ENCODE measurements at places on chromosomes 13 and 19. TPM values are rescaled to one million over a fixed set of nuclear protein-coding genes. Genes with fewer than 3 reads are reported as not detected.

DNA sequence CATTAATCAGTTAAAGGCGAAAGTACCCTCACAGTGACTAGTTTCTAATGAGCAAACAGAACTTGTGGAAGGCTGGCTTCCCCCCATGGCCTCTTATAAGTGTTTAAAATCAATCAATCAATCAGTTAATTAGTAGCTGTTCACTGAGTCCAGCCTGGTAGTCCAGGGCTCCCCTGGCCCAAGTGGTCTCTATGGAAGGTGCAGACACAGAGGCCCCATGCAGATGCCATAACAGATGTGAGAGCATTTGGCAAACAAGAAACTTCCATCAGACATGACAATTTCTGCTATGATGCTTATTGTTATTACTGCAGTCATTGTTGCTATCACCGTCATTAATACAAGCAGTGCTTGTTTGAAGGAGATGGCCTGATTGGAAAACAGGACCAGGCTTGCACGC is 179.0 kb upstream of the TSHZ3 start:
- DNase-seq = no peak

SIAH3 gene
- not detected for total RNA-seq

DNA sequence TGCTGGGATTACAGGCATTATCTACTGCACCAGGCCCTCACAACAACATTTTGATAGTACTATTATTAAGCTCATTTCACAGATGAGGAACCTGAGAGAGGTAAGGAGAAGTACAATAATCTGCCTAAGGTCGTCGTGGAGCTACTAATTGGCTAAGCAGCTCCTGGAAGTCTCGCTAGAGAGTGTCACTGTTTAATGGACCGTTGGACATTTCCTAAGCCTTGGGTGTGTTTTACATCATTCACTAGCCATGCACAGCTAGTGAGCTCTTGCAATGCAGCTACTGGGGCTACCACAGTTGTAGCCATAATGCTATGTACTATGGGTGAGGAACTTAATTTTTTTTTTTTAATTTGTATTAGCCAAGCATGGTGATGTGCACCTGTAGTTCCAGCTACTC is 34.0 kb upstream of the OR1M1 start:
- DNase-seq = no peak

DNA sequence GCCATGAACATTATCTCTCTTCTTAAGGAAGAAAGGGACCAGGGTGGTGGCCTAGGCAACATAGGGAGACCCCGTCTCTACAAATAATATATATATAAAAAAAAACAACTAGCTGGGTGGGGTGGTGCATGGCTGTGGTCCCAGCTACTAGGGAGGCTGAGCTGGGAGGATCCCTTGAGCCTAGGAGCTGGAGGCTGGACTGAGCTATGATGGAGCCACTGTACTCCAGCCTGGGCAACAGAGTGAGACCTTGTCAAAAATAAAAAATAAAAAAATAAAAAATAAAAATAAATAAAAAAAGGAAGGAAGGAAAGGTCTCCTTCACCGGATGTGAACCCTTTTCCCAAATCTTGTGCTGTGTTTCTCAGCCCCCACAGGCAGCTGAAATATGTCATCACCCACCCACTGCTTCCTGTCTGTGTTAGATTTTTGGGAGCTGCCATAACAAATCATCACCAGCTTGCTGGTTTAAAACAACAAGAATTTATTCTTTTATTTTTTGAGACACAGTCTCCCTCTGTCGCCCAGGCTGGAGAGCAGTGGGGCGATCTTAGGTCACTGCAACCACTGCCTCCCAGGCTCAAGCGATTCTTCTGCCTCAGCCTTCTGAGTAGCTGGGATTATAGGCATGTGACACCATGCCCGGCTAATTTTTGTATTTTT is 9.5 kb upstream of the TSPAN16 start:
- peak; percentile 11 for DNase-seq

GRCh38 chr19:18424890-18425514 is 5.8 kb downstream of the SSBP4 start:
- no peak for DNase-seq

SH3GL1 gene
- 116 TPM for total RNA-seq

- DNase-seq = no peak
Measured at GRCh38 chr19:2561895-2562294, 86.0 kb downstream of the GADD45B start.

DNA sequence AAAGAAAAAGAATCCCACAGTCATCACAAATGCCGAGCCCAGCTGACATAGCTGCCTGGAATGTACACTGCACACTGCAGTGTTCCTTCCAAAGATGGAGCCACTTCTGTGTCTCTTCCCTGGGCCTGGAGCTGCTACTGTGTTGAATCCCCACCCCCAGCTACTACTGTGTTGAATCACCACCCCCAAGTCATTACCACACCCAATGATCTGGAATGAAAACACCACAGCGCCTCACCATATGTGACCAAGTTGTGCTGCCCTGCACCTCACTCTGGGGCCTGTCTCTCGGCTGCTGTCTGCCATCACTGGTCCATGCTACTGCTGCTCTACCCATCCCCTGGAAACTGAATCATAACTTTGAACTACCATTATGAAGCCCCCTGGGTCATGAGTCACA is 861.2 kb downstream of the UQCRFS1 start:
- DNase-seq = no peak

- DNase-seq = no peak
Measured at GRCh38 chr13:113897966-113898365, 34.1 kb upstream of the GAS6 start.

NLRP4 gene
- not detected for total RNA-seq

DNA sequence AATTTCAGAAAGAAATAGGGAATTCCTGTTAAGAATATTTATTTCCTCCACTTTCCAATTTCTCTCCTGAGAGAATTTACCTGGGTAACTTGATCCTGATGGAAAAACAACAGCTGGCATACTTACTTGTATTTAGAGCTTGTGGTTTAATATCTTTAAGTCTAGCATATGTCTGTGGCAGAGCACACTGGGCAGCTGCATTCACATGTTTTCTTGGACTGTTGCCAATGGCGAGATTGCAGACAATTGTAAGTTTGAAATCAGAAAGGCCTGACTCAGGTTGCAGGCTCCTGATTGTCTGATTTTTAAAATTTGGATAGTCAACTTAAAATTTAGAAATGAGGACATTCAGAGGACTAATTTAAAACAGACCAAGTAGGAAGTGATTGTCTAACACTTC is 66.9 kb downstream of the NHLRC3 start:
- DNase-seq = no peak

GRCh38 chr19:44055870-44056269 is 4.0 kb downstream of the ZNF223 start:
- DNase-seq = no peak

DNA sequence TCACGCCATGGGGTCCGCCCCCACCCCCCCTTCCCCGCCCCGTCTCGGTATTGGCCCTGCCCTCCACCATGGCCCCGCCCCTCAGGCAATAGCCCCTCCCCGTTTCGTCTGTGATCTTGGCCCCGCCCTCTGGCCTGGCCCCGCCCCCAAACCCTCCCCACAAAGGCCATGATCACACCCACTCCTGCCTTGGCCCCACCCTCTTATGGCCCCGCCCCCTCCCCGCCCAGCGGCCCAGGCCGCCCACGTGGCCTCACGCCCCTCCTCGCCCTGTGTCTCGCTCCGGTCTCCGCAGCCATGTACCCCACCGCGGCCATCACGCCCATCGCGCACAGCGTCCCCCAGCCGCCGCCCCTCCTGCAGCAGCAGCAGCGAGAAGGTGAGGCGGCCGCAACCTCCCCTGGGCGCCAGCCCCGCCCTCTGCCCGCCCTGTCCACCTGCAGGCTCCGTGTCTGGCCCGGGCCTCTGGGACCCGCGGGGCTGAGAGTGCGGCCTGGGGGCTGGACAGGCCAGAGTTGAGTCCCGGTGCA is 61.3 kb downstream of the CELF5 start:
- DNase-seq = no peak

- peak; percentile 58 for DNase-seq
Measured at GRCh38 chr13:36420437-36420891, 11.8 kb upstream of the CCNA1 start.

- no peak for DNase-seq
Measured at GRCh38 chr13:94227255-94227879, 252.1 kb downstream of the DCT start.

CACNA1A gene
- 1.2 TPM for total RNA-seq

SHFL gene
- total RNA-seq = 20.7 TPM

GRCh38 chr13:88764103-88764502 is 1092.9 kb downstream of the SLITRK5 start:
- no peak for DNase-seq

PCP2 gene
- not detected for total RNA-seq

DNA sequence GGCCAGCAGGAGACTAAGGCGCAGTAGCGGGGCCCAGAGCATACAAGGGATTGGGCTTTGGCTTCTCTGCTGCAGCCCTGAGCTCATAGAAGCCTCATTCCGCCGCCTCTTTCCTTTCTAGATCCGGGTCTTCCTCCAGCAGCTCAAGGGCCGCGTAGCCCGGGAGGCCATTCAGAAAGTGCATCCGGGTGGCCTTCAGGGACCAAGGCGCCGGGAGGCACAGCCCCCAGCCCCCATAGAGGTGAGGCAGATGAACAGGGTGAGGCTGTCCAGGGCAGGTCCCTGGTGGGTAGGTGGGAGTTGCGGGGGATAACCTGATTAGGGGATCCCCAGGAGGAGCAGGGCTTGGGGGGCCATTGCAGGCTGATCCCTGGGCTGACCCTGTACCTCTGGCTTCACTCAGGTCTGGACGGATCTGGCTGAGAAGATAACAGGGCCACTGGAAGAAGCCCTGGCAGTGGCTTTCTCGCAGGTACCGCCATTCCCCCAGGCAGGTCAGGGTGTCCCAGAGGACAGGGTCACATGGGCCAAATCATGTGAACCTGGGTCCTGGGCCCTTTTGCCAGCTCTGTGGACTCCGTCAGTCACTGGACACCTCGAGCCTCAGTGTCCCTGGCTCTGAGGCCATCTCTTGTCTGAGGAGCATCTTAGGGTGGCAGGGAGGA is 1.3 kb downstream of the SNAPC2 start:
- DNase-seq = no peak

GRCh38 chr19:38321646-38322196 is 2.1 kb downstream of the KCNK6 start:
- no peak for DNase-seq

CRX gene
- not detected for total RNA-seq

- DNase-seq = no peak
Measured at GRCh38 chr13:23651887-23652286, 81.7 kb downstream of the TNFRSF19 start.

CASP14 gene
- total RNA-seq = not detected

GRCh38 chr19:17340302-17340870 is 3.0 kb downstream of the GTPBP3 start:
- DNase-seq = no peak

DNA sequence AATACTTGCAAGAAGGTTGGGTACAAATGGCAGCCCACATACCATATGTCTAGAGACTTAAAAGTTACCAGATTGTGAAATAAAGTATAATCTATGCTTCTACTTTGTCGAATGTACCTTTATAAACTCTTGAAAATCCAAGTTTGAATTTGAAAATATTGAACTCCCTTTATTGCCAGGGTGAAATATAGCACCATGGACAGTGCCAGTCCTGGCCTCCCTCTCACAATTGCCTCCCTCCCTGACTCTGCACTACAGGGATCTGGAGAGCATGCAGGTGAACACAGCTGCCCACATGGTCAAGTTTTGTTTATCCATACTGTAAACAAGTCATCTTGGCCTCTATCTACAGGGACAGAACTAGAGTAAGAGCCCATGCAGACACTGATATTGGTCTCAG is 394.1 kb upstream of the SLITRK6 start:
- no peak for DNase-seq

SERTM1 gene
- total RNA-seq = not detected

- DNase-seq = peak; percentile 61
Measured at GRCh38 chr19:7680606-7681339, at the start of gene TRAPPC5. Gene TRAPPC5, plus strand, starts transcription at chr19:7680833. Its CDS starts 1,421 bp downstream, at chr19:7682254.

GRCh38 chr19:11736696-11737095 is 2.0 kb downstream of the ZNF823 start:
- DNase-seq = peak; percentile 77

DNA sequence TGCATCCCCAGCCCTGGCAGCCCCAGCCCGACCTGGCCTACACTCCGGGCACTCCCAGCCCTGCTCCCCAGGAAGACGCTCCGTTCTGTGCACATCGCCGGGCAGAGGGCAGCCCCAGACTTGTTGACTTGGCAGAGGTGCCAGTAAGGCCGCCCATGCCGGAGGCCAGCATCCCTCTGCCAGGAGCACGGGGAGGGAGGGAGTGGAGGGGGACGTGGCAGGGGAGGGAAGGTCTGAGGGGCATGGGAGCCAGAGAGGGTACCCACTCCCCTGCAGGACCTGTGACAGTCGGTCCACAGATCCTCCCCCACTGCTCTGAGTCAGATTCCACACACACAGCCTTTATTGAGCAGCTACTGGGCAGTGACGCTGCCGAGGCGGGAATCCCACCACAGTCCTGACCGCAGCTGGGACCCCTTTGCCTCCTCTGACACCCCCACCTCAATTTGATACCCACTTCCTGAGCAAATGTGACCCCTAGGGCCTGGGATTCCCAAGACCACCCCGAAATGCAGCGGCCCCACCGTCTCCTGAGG is 1.9 kb upstream of the NKPD1 start:
- no peak for DNase-seq

DNA sequence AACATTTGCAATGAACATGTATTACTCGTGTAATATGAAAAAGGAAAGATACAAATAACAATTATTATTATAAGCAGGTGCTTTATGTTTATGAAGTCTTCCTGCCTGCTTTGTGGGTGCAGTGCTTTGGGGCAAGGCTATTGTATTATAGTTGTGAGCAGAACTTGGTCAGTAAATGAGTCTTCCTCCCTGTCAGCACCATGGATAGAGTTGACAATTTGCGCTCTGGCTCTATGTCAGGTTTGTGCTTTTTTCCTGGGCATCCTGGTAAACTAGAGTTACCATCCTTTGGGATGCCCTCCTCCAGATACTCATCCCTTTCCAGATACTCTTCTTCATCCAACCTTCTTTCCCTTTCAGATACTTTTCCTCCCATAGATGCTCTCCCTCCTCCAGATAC is 19.6 kb downstream of the ERICH6B start:
- DNase-seq = no peak

ZNF560 gene
- not detected for total RNA-seq

NALCN gene
- 4.6 TPM for total RNA-seq

GRCh38 chr19:34269968-34270621 is 15.7 kb downstream of the GARRE1 start:
- DNase-seq = peak; percentile 87

DNA sequence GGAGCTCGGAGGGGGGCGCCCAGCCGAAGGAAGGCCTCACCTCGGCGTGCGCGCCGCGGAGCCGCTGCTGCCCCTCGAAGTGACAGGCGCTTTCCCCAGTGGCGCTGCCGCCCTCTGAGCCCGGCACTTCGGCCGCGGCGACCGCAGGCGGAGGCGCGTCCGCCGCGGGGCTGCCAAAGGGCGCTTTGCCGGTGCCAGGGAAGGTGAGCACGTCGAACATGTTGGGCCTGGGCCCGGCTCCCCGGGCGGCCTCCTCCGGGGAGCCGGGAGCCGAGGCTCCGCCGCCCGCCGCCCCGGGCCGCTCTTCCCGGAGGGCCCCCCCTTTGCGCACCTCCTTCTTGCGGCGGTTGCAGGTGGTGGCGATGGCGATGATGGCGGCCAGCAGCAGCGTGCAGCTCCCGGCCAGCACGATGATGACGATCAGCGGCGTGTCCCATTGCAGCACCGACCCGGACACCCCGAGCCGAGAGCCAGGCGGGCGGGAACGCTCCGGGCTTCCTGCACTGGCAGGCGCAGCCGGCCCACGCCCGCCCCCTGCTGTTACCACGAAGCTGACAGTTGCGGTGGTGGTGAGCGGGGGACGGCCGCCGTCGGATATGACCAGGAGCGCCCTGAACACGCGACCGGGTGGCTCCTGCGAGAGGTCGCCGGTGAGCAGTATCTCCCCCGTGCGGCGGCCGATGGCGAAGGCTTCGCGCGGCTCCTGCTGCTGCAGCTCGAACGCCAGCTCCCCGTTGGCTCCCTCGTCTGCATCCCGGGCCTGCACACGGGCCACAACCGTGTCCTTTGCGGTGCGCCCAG is 2.5 kb downstream of the PCDH8 start:
- DNase-seq = no peak

TTC9B gene
- total RNA-seq = not detected

All from HFFc6 (cell line).